ENCODE measurements at places on chromosomes 3 and 15.

- no peak for DNase-seq
These were observed 406 bp upstream of the GABRB3 start for GRCh38 chr15:26773067-26773877.

DNA sequence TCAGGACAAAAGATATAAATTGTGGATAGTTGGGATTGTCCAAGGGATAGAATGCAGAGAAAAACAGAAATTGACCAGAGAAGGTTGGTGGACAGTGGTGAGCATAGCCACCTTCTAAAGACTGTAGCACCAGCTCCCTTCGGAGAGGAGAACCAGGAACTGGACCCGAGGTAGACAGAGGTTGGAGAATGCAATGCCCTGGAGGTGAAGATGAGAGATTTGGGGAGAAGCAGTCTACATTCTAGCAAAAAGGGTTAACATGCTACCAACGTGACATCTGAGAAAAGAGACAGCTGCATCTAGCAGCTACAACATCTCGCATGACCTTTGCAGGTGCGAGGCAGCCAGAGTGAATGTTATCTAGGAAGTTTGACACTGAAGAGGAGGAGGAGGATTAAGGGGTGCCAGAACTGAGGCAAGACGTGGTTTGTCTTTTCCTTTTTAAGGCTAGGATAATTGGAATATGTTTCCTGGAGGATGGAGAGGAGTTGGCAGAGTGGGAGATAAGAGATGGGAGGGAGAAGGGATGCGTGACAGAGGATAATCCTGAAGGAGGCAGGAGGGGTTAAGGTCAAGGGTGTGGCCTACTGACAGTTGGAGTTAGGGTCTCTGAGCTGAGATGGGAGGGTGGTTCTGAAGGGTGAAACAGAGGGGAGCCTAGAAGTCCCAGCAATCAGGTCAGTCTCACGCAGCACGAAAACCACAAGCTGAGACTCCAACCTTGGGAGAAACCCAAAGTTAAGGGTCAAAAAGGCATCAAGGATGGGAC, 103.7 kb upstream of the NR2E3 start:
- DNase-seq = no peak

GRCh38 chr15:86591158-86591557, 511.5 kb downstream of the AGBL1 start:
- no peak for DNase-seq

GRCh38 chr3:54137311-54137710, 15.0 kb downstream of the CACNA2D3 start:
- DNase-seq = no peak

DNA sequence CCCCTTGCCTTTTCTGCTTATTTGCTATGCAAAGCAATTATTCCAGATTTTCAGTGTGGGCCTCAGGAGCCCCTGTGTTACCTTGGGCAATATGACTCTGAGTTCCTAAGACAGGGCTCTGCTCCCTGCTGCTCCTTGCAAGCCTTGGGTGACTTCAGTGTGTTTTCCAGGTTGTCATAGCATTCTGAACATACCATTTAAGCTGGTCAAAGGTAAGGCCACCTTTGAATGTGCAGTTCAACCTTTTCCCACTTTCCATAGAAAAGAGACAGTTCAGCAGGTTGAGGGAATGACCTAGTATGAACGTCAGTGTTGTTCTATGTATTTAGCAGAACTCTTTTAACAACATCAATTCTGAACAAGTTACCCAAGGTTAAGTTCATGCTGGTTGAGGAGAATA, 302.2 kb downstream of the PTPRG start:
- DNase-seq = no peak

DNA sequence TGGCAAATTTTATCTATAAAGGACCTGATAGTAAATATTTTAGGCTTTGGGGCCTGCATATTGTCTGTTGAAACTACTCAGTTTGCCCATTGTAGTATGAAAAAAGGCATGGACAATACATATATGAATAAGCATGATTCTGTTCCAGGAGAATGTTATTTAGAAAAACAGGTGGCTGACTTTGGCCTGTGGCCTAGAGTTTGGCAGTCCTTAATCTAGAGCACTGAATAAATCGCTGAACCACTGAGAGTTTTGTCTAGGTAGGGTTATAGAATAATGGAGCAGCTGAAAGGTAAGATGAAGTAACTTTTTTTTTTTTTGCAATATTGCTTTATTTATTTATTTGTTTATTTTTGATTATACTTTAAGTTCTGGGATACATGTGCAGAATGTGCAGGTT, 75.0 kb downstream of the LRRC49 start:
- no peak for DNase-seq

DNA sequence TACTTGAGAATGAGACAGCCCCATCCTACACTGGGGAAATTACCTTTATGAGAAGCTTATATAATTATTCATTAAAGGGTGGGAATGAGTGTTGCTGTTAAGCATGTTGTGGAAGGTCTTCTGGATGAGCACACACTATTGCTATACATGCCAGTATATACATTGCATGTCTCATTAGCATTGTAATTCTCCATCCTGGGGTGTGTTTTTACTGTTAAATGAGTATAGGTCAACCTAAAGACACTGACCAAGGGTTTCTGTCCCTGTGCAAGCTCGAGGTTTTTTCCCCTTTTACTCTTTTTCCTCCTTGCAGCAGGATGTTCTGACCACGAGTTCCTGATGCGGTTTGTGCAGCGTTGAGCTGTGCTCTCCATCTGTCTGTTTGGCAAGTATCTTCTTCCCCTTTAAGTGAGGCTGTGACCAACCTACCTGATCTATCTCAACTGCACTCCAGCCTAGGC, 7.2 kb upstream of the IVD start:
- no peak for DNase-seq

DNA sequence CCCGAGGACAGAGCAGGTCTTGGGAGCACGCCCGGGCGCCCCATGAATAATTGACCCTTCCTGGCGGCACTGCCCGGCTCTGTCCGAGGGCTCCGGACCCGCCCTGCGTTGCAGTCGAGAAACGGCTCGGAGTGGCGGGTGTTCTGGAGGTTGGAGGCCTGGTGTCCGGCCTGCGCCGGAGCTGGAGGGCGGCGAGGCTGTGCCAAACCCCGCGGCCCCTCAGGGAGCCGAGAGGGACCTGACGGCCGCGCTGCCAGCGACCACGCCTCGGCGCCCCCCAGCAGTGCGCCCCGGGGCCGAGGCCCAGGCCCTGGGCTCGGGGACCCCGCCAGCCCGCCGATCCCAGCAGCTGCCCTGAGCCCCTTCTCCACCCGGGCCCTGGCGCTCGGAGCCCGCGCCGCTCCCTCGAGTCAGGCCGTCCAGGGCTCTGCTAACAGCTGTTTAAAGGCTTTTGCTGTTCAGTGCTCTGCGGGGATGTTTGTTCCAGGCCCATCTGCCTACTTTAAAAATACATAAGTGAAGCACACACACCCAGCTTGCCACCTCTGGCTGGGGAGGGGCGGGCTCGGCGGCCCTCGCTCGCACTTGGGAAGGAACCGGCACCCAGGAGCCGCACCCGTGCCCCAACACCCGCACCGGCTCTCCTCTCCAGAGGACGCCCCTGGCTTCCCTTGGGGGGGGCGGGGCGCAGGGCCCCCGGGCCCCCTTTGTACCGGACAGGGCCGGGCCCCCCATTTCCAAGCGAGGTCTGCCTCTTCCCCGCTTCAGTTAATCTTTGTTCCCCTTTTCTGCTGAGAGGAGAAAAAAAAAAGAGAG, 730 bp upstream of the ZNF710 start:
- no peak for DNase-seq

- no peak for DNase-seq
These were observed 107.2 kb downstream of the PYDC2 start for GRCh38 chr3:191568206-191568605.

GRCh38 chr3:109642025-109642424, 304.7 kb upstream of the DPPA4 start:
- DNase-seq = no peak

DNA sequence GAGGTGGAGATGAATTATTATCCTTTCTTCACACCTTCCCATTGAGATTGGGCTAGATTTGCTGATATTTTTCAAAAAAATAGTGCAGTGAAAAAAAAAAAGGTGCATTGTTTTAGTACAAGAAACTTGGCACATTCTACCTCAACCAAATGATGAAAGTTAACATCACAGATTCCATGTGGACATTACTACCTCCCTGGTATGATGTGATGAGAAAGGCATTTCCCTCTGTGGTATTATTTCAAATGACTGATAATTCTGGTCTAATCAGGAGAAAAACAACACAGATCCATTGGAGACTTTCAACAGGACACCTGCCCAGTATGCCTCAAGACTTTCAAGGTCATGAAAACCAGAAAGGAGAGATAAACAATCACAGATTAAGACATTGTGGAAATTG, 313.4 kb downstream of the BCHE start:
- DNase-seq = peak; percentile 27

DNA sequence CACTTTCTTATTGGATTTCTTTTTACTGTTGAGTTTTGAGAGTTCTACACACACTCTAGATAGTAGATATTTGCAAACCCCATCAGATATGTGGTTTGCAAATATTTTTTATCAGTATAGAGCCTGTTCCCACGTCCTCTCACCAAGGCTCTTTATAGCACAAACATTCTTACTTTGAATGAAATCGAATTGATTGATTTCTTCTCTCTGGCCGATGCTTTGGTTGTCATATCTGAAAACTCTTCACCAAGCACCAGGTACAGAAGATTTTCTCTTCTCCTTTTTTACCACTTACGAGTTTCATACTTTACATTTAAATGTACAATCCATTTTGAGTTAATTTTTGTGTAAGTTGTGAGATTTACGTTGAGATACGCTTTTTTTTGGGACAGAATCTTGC, 163.4 kb downstream of the PTPRG start:
- DNase-seq = no peak

GRCh38 chr15:83057696-83058376, 9.2 kb downstream of the BTBD1 start:
- DNase-seq = no peak

DNA sequence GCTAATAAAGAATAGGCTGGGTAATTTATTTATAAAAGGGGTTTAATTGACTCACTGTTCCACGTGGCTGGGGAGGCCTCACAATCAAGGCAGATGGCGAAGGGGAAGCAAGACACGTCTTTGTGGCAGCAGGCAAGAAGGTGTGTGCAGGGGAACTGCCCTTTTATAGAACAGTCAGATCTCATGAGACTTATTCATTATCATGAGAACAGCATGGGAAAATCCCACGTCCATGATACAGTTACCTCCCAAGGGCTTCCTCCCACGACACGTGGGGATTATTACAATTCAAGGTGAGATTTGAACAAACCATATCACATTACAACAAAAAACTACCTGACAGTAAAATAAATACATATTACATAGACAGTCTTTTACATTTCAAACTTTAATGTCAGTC, 414.9 kb downstream of the NAALADL2 start:
- no peak for DNase-seq

DNA sequence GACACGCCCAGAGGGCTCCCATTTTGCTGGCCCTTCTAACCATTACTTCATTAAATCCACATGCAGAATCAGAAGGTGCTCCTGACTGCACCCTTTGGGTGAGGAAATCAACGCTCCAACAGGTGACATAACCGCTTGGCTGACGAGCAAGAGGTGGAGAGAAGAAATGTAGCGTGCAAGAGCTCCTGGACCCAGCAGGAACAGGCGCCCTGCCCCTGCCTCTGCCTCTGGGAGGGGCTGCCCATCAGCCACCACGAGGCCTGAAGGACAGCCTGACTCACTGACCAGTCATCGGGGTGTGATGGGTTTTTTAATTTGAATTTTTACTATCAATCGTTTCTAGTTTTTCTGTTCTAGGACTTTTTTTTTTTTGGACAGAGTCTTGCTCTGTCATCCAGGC, 218.2 kb downstream of the ADAMTS17 start:
- DNase-seq = no peak

- DNase-seq = peak; percentile 93
These were observed at the start of gene AMOTL2 for GRCh38 chr3:134374105-134374790. Gene AMOTL2, minus strand, starts transcription at chr3:134374447. Its CDS starts 3,014 bp downstream, at chr3:134371433.
